Right kidney (tissue), 9 donors: ENCODE measurements at places on chromosomes 7 and 10.

DNA sequence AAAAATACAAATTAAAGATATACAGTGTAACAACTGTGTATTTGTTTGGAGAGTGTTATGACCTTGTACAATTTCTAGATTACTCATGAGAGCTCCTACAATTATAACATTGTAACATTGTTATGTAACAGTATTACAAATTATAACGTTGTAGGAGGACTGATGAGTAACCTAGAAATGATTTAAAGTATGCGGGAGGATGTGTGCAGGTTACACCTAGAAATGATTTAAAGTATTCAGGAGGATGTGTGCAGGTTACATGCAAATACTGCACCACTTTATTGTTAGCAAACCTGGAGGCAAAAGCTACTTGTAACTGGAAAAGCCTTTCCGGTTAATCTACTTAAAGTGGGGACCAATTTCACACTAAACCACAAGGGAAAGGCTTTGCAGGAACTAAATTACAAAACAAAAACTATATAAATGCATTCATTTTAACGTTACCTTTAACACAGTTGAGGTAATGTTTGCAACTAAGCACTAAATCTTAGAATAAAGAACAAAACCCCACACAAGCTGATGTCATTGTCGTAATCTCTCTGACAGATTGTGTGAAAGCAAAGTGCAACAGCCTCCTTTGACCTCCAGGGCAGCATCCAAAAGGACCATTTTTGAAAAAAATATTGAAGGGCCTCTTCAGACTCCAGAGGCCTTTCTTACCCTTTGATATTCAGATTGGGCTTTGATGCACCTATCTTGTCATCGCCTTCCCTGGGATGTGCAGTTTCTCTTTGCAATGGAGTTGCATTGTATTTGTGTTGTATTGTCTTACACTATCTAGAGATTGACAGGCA, 522.1 kb upstream of the FOXK1 start:
- DNase-seq: no peak

GRCh38 chr10:124716369-124716768, 27.8 kb downstream of the FAM53B start:
- DNase-seq: no peak

GRCh38 chr10:36163827-36164226, 521.7 kb upstream of the FZD8 start:
- no peak for DNase-seq

DNA sequence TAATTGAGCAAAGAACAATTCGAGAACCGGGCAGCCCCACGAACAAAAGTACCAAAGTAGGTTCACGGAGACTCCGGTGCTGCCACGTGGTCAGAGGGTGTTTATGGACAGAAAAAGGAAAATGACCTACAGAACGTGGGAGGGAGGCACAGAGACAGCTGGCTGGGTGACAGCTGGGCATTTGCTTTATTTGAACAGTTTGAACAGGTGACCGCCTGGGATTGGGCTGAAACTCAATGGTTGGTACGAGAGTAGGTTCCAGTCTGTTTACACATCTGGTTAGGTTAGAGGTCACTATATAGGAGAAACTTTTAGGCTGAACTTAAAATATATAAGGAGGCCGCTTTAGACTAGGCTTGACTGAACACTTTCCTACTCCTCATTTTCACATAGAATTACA, 50.6 kb upstream of the CELF2 start:
- DNase-seq: no peak

- no peak for DNase-seq
Observed at GRCh38 chr7:27459731-27460053, 203.0 kb downstream of the HIBADH start.

- no peak for DNase-seq
Observed at GRCh38 chr10:34758447-34758996, 56.6 kb downstream of the PARD3 start.

DNA sequence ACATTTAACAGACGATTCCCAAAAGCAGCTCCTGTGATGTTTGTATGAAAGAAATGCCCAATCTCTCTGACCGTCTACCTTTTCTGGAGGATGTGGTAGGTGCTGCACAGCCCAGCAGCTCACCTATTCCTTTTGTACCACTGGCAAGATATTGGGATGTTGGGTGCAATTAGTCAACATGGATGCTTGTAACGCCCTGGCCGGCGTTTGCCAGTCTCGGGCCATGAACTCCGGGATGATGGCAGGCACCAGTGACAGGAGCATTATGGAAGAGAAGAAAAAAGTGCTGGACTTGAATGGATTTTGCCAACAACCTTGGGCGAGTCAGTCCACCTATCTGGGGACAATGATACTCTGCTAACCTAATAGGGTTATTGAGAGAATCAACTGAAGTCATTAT, 69.0 kb upstream of the ZNF438 start:
- DNase-seq: no peak

DNA sequence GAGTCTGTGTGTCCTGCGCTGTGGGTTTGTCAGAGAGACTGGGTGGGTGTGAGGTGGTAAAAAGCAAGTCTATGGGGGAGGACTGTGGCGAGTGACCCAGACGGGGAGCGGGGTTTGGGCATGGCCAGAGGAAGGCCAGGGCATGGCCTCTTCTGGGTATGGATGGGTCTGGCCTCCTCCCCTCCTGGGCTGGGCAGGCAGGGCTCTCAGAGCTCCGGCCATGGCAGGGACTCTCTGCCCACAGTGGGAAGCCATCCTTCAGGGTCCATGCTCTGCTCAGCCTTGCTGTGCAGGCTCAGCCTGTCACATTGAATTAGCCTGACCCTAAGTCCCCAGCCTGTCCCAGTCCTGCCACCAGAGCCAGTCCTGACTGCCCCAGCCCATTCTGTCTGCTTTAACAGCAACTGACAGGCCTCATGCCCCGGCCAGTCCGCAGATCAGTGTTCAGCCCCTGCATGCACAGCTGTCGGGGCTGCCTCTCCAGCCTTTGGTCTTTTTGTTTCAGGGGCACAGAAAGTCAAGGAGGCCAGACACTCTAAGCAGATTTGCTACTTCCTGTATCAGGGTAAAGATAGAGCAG, 7.9 kb downstream of the ANTXRL start:
- DNase-seq: no peak

GRCh38 chr7:153103202-153103601, 343.6 kb downstream of the ACTR3B start:
- no peak for DNase-seq

GRCh38 chr7:132211971-132212370, 364.3 kb downstream of the PLXNA4 start:
- no peak for DNase-seq

GRCh38 chr7:130189343-130189742, 15.9 kb downstream of the TMEM209 start:
- no peak for DNase-seq

DNA sequence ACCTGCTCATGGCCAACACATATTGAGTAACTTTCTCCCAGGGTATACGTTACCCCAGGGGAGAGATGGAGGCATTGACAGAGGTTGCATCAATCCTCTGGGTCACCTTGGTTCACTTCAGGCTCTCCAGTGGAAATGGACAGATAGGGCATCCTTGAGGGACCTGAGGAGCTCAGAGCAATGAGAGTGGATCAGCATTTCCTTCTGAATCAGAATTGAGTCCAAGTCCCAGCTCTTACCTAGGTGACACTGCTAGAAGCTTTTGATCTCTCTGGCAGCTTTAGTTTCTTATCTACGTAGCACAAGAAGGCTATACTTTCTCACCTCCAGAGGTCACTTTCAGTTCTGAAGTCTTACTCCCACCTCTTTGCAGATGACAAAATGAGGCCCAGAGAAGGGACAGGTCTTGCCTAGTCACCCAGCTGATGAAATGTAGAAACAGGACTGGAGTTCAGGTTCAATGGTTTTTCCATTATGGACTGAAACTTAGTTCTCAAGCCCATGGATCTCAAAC, 35.2 kb downstream of the PANK1 start:
- DNase-seq: no peak

DNA sequence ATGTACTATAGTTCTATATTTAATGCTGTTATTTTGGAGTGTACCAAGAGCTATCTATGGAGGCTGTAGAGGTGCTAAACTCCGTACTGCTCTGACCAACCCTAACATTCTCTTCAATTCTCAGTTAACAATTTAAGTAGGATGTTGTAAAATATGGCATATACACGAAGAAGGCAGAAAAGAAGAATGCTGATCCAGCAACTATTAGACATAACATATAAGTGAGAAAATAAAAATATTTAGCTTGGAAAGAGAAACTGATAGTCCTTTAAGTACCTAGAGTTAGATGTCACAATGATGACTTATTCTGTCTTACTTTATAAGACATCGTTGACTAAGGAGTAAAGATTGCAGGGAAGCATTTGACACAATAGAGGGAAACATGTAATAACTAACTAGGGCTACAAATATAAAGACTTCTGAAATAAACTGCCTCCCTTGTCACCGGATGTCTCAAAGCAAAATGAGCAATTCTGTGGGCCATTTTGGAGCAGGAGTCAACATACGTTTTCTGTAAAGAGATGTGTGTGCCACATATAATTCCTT, 159.5 kb downstream of the CPEB3 start:
- no peak for DNase-seq

- no peak for DNase-seq
Observed at GRCh38 chr10:106826716-106827115, 337.8 kb downstream of the SORCS1 start.

DNA sequence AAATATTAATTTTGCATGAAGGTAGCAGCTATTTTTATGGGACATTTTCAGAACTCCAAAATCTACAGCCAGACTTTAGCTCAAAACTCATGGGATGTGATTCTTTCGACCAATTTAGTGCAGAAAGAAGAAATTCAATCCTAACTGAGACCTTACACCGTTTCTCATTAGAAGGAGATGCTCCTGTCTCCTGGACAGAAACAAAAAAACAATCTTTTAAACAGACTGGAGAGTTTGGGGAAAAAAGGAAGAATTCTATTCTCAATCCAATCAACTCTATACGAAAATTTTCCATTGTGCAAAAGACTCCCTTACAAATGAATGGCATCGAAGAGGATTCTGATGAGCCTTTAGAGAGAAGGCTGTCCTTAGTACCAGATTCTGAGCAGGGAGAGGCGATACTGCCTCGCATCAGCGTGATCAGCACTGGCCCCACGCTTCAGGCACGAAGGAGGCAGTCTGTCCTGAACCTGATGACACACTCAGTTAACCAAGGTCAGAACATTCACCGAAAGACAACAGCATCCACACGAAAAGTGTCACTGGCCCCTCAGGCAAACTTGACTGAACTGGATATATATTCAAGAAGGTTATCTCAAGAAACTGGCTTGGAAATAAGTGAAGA, 112.3 kb downstream of the CFTR start:
- DNase-seq: no peak

GRCh38 chr7:47301657-47302295, 280.1 kb downstream of the TNS3 start:
- DNase-seq: no peak

- no peak for DNase-seq
Observed at GRCh38 chr7:114468844-114469243, 54.2 kb downstream of the FOXP2 start.

DNA sequence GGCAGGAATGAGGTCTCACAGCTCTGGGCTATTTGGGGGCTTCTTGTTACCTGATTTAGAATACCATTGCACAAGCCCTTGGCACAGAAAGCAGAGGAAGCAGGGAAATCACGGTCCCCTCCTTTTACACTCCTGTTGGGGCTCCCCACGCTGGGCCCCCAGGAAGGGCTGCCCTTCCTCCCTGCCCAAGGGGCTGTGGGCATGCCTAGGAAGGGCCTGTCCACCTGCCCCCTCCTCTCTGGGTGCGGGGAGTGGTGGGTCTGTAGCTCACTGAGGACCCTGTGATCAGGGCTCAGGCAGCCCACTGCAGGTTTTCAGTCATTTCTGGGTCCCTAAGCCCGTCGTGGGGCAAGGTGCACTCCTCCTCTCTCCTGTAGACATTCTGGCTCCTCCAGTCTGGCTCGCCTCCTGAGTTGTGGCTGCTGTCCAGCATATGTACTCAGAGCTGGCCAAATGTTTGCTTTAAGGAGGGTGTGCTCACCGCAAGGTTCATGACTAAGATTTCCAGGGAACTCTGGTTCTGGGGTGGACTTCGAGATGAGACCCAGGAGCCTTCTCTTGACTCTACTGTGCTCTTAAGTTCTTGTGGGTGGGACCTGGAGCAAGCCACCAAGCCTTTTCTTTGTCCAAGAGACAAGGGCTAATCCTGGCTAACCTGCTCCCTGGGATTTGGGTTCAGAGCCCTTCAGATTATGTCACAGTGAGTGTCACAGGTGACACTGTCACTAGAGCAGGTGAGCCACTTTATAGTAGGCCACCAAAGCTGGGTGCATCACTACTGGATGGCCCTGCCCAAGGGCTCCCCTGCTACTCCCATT, 56.0 kb downstream of the TACR2 start:
- DNase-seq: no peak

DNA sequence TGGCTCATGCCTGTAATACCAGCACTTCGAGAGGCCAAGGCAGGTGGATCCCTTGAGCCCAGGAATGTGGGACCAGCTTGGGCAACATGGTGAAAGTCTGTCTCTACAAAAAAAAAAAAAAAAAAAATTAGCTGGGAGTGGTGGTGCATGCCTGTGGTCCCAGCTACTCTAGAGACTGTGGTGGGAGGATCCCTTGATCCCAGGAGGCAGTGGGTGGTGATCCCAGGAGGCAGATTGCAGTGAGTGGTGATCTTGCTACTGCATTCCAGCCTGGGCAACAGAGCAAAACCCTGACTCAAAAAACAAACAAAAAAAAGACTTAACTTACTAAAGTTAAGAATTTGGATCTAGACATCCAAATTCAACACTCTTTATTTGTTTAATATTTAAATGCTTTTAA, 10.2 kb upstream of the ADO start:
- DNase-seq: no peak

DNA sequence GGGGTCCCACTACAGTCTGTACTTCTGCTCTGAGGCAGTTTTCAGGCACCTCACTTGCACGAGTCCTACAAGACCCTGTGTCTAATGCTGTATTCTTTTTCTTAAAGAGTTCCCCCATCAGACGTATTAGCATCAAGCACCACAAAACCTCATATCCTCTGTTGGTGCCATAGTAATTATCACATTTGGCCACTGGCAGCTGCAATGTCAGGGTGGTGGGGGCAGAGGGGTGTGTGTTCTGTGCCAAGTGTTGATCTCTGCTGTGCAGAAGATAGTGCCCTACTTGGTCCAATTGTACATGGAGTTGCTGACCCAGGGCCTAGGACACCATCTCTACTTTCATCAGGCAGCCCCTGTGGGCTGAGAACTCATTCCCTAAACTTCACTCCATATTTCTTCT, 20.0 kb upstream of the JAZF1 start:
- no peak for DNase-seq

DNA sequence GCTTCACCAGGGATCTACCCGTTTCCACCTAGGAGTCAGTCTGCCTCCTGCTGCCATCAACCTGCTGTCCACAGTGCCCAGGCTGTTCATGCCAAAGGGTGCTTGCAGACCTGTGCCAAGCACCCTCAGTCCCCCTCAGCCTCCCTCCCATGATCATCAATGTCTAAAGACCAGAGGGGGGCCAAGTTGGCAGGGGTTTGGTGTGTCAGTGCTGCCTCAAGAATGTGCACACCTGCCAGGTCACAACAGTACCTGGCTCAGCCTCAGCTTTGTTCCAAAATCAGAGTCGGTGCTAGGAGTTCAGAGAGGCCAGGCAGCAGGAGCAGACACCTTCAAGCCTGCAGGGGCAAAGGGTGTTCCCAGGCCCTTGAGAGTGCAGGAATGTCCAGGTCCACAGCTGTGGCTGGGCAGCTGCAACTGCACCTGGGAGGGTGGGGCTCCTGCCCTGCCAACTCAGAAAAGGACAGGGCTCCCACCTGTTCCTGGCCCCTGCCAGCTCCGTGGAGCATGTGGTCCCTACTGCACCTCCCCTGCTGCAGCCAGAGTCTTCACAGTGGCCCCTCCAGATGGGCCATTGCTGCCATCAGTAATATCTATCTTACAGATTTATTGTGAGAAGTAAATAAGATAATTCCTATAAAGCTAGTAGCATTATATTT, 219.5 kb downstream of the POLR1F start:
- DNase-seq: no peak

- DNase-seq: no peak
Observed at GRCh38 chr10:129760003-129760315, 204.1 kb downstream of the EBF3 start.
